Stimulated activated CD4-positive, alpha-beta T cell treated with anti-CD3 and anti-CD28 coated beads, Interleukin-2, amount 100 ng/mL, for 24 hours (primary cell): ENCODE measurements at places on chromosomes 5 and 9.

DNA sequence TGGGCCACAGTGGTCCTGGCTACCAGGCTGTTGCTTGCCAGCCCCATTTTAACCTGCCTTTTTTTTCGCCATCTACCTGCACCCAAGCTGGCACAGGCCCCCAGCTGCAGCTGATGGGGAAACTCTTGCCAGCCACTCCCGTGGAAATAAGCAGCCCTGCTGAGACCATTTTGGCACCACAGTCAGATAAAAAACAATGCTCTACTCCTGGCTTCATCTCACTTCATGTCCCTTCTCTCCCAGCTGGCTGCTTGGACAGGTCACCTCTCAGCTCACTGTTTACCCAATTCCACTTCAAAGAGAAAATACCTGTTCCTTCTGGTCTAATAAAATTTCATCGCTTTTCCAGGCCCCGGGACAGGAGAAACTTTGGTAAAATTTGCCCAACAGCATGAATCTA, 322.6 kb upstream of the SLC30A5 start:
- DNase-seq: no peak

DNA sequence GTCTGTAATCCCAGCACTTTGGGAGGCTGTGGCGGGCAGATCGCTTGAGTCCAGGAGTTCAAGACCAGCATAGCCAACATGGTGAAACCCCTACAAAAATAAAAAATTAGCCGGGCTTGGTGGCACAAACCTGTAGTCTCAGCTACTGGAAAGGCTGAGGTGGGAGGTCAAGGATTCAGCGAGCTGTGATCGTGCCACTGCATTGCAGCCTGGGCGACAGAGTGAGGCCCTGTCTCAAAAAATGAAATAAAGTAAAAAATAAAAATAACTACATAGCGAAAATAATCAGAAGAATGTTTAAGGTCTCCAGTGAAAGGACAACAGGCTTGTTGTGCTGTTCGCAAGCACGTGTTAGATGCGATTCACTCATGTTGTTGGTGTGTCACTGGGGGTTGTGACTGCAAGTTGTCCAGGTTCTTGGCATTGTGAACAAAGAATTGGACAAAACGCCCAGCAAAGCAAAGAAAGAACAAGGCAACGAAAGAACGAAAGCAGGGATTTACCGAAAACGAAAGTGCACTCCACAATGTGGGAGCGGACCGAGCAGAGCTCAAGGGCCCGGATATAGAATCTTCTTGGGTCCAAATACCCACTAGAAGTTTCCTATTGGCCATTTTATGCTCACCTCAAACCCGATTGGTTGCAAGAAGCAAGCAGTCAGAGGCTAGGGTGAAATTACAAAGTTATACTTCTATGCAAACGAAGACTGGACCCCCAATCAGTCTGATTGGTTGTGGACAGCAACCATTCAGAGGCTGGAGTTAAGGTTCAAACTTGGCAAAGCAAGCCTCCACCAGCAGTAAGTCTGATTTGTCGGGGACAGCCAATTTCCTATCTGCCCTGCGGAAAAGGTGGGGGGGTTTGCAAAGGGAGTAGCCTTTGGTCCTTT, 844 bp upstream of the MCCC2 start:
- DNase-seq: peak; percentile 4

DNA sequence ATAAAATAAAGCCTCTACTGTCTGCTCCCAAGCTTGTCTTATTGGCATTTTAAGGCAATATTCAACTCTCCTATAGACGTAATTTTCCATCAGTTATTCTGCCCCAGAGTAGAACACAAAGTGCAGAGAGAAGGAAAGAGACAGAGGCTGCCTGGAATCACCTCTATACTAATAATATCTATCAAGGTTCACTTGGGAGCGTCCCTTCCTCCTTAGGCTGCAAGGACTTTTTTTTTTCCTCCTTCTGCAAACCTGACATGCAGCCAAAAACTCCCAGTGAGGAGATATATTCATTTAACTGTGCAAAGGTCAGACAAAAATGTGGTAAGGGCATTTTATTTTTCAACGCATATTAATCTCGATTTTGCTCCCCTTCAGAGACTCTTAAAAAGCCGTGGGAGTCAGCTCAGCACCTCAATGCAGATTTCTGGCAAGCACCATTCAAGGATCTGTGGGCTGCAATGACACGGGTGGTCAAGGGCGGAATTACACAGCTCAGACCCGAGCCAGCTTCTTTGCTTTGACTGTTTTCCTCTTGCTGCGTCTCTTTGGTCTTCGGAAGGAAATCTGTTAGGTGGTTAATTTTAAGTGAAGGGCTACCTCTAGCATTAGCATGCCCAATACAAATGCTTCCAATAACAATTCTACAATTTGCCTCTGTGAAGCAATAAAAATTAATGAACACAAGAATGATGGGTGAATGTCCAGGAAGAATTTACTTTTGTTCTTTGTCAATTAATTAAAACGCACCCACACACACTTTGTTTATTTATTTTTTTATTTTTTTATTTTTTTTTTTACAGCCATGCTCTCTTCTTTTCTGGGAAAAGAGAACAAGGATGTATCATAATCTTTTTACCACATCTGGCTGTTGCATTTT, 587.7 kb upstream of the GRAMD2B start:
- DNase-seq: no peak

- no peak for DNase-seq
These were observed 259.8 kb upstream of the WWC1 start for GRCh38 chr5:168031614-168032013.
